ENCODE measurements at places on chromosomes 7 and 10. TPM values are rescaled to one million over a fixed set of nuclear protein-coding genes. Genes with fewer than 3 reads are reported as not detected.

The POLR3A gene
- total RNA-seq, result 12.1 TPM

DNA sequence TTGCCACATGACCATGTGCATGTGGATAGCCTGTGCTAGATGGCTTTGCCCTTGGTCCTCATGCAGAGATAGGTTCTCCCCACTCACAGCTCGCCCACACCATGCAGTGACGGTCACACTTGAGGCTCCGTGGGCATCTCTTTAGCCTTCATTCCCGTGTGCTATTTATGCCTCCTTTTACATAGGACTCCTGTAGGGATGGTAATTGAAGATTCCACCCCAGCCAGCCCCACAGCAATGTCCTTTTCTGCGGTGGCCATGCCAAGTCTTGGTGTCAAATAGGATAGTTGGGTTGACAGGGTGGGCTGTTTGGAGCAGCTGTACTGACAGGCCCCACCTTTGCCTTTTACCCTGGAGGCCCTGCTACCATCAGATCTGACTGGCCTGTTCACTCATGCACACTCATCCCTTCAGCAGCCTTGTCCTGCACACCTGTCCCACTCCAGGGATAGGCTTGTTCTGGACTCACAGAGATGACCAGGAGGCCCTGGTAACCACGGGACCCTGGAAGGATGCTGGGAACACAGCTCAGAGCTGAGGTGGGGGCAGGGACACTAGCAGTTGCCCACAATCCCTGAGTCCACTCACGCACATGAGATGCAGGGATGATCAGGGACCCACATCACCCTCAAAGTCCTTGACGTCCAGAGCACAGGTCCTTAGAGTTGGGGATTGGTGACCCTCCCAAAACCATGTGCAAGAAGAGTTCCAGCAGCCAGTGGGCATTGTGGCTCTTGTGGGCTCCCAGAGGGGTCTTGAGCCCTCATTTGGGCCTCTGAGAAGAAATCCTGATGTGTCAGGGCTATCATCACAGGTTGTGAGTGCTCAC lies 71.2 kb downstream of the ADCY1 start:
- no peak for DNase-seq

DNA sequence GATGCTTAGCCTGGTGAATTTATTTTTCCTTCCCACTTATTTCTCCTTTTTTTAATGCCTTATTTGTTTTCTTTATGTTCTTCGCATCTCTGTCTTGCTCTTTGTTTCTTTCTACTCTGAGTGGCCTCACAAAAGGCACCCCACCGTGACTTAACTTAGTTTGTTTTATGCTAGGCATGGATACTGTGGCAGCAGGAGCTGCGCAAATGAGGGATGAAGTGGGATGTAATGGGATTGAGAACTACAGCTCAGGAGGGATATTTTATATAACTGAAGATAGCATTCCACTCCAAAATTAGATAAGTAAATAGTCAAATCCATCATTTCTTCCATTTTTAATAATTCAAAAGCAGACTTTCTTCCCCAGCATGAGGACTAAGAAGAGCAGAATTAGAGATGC lies 1.7 kb upstream of the CACNA2D1 start:
- no peak for DNase-seq

- no peak for DNase-seq
Observed at GRCh38 chr10:11337516-11337915, 273.9 kb downstream of the USP6NL start.

DNA sequence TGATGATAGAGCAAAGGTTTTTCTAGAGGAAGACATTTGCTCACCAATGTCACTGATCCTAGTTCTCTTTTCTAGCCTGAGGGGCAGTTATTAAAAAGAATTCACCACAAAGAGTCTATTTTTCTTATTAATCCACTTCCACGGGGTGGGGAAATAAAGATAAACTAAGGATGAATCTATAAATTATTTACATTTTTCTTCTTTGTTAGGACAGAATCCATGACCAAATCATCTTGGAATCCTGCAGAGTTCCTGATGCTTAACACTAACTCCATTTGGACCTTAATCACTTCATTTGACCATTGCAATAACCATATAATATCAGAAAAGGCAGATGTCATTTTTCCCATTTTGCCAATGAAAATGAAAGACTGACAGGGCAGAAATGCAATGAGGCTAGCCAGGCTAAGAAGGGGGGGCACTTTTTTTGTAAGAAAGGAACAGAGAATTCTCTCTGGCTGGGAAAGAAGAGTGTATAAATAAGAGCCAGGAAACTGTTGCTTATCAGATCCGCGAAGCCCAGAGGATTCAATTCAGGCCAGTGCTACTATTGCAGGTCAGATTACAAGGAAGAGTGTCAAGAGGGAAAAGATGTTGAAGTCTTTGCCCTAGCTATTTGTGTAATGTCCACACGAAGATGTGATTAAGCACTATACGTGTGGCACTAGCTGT lies 433.2 kb downstream of the TNS3 start:
- DNase-seq, result no peak

DNA sequence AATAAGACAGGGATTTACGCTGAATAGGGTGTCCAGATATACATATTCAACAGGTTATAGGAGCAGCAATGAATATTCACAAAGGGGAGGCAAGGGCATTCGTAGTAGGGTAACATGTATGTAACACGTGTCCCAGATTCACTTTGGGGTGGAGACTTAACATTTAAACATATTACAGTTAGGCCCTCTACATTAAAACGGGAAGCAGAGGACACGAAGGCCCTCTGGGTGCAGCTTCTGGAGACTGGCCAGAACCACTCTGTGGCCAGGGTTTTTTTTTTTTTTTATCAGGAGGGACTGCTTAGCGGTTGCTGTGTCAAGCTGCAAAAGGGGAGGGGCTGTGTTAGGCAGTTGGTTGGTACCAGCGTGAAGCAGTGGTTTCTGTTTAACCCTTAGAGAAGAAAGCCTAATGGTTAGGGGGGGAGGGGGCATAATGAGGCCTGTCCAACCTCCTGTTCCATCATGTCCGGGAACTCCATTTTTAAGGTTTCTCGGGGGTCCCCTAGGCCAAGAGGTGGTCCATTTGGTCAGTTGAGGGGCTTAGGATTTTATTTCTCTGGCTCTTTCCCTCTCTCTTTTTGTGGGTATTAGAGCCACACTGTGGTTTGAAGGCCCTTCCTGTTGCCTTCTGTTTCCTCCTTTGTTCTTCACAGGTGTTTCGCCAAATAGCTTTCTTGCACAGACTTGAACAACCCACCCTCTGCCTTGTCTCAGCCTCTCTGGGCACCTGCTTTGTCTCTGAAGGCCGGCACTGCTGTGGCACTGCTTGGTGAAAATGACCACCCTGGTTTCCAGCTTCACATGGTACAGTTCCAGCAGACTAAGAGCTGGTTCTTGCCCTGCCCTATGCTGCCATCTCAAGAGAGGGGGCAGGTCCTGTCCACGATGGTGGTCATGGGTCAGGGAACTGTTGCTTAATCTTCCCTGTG lies 26.4 kb downstream of the PRF1 start:
- peak; percentile 46 for DNase-seq

The CPA5 gene
- total RNA-seq, result 0.92 TPM

The DYNC1I1 gene
- 2.7 TPM for total RNA-seq

The ZCWPW1 gene
- 4.6 TPM for total RNA-seq

DNA sequence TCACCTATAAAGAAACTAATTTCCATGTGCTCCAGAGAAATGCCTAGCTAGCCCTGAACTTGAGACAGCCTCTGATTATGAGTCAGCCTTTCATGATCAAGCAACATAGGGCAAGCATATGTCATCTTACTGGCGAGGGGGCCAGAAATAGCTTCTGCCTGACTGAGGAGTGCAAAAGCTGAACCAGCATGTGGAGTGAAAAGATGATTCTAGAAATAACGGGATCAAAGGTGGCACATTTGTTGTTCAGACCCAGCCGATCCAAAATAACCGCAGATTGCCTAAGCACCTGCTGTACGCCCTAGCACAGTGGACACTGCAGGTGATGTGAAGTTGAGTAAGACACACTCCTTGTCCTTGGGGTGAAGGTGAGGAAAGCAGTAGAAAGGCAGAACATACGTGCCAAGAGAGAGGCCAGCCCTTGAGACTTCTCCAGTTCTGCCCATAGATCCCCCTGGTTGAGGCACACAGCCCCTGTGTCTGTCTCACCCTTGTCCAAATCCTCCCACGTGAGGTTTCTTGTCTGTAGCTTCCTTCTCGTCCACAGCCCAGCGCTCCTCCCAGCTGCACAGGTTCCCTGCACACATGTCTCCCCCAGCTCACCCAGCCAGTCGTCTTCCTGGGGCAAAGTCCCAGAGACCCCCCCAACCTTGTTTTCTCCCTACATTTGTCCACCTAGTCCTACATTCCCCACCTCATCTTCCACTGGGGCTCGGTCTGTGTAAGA lies 2.8 kb upstream of the BCL7B start:
- DNase-seq, result no peak

GRCh38 chr7:12133865-12134264 lies 77.2 kb upstream of the TMEM106B start:
- DNase-seq, result no peak

The TAF3 gene
- 7.7 TPM for total RNA-seq

The GIMAP7 gene
- total RNA-seq, result 16.9 TPM

The LIPA gene
- 62.0 TPM for total RNA-seq

The SFTPA2 gene
- 7.9 TPM for total RNA-seq
